Metanephros (tissue), 2 donors: ENCODE measurements at places on chromosomes 7 and 10. TPM values are rescaled to one million over a fixed set of nuclear protein-coding genes. Genes with fewer than 3 reads are reported as not detected.

Gene CLIP2
- 43.7 TPM for total RNA-seq

Gene CCDC172
- not detected for total RNA-seq

Gene ADCYAP1R1
- 1.9 TPM for total RNA-seq

Gene TMEM120A
- 20.8 TPM for total RNA-seq

Gene LCOR
- 43.8 TPM for total RNA-seq

Gene CALHM1
- total RNA-seq, result not detected

Gene EBF3
- total RNA-seq, result 12.2 TPM

Gene EN2
- not detected for total RNA-seq

Gene ANXA8
- 0.18 TPM for total RNA-seq

Gene GBX1
- total RNA-seq, result 0.64 TPM

Gene SORBS1
- 45.0 TPM for total RNA-seq

Gene ADRA2A
- total RNA-seq, result 7.1 TPM

Gene TMEM196
- not detected for total RNA-seq

Gene IDI2
- not detected for total RNA-seq
